NCI-H2107 (cell line): ENCODE measurements at places on chromosomes 16 and 17.

- DNase-seq: no peak
Measured at GRCh38 chr16:83245061-83245460, 562.7 kb upstream of the HSBP1 start.

GRCh38 chr16:641326-642188, at the start of gene MCRIP2:
Gene MCRIP2, plus strand, starts transcription at chr16:641828. Its CDS starts 164 bp downstream, at chr16:641992.
- DNase-seq: no peak

DNA sequence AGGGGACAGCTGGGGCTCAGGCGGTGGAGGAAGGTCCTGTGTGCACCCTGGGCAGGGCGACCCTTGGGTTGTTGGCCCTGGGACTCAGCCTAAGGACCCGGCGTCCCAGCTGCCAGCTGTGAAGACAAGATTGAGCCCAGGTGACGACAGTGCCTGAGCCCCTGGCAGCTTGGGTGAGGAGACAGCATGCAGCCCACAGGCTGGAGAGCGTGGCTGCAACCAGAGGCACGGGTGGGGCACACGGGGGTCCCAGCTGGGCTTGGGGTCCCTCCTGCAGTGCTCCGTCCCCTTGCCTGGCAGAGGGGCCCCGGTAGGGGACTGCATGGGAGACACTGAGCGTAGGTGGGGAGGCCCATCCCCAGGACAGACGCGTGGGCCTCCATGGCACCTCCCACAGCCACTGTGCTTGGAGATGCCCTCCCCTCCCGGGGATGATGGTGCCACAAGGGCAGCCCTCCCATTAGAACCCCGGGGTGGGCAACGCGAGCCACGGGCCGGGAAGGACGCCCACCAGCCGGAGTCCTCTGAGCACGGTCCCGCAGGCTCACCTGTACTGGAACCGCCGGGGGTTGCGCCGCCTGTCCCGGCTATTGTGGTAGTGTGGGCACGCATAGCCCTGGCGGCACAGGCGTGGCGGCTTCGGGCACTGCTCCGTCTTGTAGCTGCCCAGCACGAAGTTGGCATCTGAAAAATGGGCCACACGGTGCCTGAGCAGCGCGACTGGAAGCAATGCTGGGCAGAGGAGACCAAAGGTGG, 15.5 kb downstream of the UNKL start:
- DNase-seq: no peak

DNA sequence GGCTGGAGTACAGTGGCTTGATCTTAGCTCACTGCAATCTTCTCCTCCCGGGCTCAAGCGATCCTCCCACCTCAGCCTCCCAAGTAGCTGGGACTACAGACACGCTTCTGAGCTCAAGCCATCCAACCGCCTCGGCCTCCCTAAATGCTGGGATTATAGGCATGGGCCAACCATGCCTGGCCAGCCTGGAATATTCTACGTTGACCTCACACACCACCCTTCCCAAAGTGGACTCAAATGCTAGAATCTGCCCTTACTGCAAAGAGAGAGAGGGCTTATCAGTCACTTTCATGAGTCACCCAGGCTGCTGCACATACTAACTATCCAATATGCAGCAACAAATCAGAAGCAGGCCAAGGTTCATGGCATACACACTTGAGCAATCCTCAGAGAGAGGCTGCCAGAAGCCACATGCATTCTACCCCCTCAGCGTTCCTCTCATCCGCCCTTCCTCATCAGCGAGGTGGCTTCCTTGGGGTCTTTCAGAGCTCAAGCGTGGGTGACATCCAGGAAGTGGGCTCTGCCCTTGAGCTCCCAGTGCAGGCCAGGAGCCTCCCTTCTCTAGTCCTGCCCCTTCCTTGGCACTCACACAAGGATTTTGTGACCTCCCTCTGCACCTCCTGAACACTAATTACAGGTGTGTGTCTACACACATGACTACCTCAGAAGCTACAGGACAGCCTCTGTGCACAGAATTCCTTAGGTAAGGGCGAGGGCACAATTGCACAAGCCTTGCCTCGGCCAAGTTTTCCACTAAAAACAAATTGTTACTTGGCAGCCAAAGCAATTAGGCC, 24.8 kb upstream of the SIAH1 start:
- DNase-seq: no peak

DNA sequence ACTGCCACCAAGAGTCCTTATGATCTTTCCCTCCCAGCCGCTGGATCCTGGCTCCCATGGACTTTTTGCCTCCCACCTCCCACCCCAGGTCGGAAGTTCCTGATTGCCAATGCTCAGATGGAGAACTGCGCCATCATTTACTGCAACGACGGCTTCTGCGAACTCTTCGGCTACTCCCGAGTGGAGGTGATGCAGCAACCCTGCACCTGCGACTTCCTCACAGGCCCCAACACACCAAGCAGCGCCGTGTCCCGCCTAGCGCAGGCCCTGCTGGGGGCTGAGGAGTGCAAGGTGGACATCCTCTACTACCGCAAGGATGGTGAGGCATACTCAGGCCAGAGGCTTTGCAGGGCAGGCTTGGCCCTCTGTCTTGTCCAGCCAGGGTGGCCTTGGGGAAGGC, 893 bp downstream of the KCNH6 start:
- no peak for DNase-seq

- DNase-seq: no peak
Measured at GRCh38 chr17:74779948-74780400, 3.8 kb upstream of the NAT9 start.

DNA sequence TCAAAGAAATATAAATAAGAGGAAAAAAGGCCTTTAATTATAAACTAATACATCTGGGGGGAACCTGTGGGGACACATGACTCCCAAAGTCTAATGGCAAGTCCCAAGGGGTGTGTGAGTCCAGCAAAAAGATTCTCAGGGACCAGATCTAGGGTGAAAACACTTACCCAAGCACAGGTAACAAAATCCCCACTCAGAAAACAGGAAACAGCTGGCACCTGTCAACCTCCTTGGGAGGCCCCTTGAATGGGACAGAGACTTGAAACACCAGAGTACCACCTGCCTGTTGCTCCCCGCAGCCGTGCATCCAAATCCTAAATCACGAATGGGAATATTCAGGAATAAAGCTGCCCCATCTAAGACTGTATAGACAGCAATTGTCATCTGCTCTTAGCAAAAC, 461.2 kb upstream of the CDH5 start:
- peak; percentile 4 for DNase-seq

- no peak for DNase-seq
Measured at GRCh38 chr16:30459456-30459855, 13.1 kb upstream of the ITGAL start.

DNA sequence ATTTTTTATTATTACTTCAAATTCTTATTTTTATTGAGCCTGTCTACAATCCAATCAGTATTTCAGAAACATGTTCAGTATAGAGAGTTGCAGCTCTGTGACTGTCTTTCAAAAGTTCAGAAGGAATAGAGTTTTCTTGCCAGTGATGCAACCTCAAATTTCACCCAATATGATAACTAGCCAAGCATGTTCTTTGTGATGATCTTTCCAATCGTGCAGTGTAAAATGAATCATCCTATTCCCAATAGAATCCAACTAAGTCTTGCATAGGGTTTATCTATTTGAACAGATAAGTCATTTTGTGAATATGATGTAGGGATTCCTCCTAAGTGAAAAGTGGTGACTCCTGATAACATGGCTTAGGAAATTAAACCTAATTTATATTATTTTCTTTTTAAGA, 937.8 kb downstream of the KCNJ2 start:
- no peak for DNase-seq

DNA sequence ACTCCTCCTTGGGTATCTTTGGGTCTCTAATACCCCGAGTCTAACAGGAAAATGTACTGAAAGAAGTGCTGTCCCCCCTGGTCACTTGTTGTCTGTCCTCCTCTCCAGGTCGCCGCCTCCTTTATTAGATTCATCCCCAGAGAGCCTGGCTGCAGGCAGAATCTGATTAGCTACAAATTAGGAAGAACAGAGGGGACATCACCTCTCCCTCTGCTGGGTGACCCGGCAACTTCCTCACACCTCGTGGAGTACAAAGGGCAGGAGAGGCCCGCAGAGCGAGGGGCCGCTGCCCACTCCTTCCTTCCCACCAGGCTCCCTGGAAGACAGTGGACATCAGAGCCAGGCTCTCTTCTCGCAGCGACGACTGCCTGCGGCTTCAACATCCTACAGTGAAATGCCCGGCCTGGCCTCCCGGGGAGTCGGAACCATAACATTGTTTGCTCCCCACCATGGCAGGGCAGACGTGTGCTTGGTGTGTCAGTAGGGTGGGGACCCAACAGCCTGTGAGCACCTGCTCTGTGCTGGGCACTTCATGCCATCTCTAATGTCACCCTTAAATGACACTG, 5.3 kb downstream of the CYB561 start:
- DNase-seq: no peak

GRCh38 chr16:19888834-19889233, 4.2 kb upstream of the GPRC5B start:
- no peak for DNase-seq

- DNase-seq: no peak
Measured at GRCh38 chr16:73713778-73714495, 582.7 kb upstream of the PSMD7 start.

DNA sequence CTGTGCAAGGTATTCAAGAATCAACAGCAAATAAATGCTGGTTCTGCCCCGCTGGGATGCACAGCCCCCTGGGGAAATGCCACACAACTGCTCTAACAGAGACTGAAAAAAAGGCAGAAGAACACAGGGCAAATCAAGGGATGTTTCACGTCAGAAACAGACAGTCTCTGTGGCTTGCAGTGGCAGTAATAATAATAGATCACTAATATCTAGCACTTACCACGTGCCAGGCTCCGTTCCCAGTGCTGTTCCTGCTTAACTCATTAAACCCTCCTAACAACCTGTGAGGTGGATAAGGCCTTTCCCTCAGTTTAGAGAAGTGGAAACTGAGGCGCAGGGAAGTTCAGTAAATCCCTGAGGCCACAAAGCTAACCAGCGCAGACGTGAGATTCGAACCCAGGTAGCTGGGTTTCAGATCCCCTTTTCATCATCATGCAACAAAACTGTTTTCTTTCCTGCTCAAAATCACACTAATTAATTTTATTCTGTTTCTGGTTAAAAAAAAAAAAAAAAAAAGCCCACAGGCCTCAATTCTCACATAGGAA, 36.7 kb downstream of the ARHGAP17 start:
- no peak for DNase-seq

DNA sequence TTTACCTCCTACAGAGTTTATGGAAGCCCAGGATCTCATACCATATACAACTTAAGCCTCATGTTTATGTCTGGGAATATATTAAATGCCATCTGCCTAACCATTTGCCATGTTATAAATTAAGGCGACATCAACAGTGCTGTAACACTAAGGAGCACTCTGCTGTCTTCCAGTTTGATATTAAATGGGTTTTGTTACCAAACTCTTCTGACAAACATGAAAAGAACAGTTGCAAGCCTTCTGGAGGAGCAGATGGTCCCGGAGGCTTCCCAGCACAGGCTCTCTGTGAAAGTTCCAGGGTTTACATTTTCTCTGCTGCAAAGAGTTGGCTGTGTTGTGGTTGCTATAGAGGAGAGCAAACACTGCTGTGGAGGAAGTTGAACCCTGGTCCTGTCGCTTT, 545.3 kb upstream of the SALL1 start:
- DNase-seq: no peak

GRCh38 chr17:66698270-66698669, 136.6 kb upstream of the CACNG5 start:
- no peak for DNase-seq

- DNase-seq: peak; percentile 51
Measured at GRCh38 chr17:74431568-74432423, at the start of gene GPRC5C. Gene GPRC5C, plus strand, starts transcription at chr17:74432088. Its CDS starts 7,689 bp downstream, at chr17:74439777.
